ENCODE measurements at places on chromosomes 3 and 15. TPM values are rescaled to one million over a fixed set of nuclear protein-coding genes. Genes with fewer than 3 reads are reported as not detected.

Gene A4GNT
- not detected for total RNA-seq

Gene DAZL
- not detected for total RNA-seq

Gene ZNF770
- 68.4 TPM for total RNA-seq

Gene DOCK3
- 1.7 TPM for total RNA-seq

Gene LEKR1
- 2.7 TPM for total RNA-seq

Gene ARHGEF26
- 18.2 TPM for total RNA-seq
